Stimulated activated naive CD4-positive, alpha-beta T cell treated with Interleukin-2 at 50 U/mL for 16 hours (primary cell): ENCODE measurements at places on chromosomes 4 and X.

DNA sequence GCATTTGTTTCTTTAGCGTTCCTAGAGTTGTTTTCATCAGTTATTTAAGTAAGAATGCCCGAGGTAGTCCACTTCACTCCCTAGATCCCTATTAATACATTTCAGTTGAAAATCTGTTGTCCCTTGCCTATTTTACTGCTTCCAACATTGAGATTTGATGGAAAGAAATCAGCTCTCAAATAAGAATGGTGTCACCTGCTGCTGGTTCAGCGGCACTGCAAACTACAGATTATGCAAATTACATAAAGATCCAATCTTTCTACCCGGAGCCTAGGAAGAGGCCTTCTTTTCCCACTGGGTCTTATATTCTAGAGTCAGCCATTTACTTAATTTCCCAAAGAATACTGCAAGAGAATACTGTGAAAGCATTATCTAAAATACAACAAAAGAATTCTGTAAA, 597.6 kb upstream of the MAGEB2 start:
- no peak for DNase-seq

GRCh38 chr4:103887191-103887590, 167.4 kb upstream of the TACR3 start:
- DNase-seq: no peak

GRCh38 chr4:169017971-169018370, 7.9 kb upstream of the CBR4 start:
- no peak for DNase-seq

DNA sequence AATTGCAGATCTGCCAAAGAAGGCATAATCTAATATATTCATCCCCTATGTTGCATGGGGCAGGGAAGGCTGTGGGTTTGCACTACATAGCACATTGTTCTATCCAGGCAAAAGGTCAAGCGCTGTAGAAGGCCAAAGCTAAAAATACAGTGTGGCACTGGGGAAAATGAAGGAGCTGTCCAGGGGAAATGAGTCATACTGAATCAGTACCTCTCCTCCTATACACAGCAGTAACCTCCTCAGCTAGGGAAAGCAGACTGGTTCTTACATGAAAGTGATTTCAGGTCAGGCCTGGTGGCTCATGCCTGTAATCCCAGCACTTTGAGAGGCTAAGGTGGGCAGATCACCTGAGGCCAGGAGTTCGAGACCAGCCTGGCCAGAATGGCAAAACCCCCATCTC, 31.0 kb upstream of the SLC25A4 start:
- DNase-seq: no peak

- no peak for DNase-seq
Observed at GRCh38 chrX:153735274-153735673, 10.6 kb downstream of the ABCD1 start.

GRCh38 chr4:3498901-3499510, 33.2 kb downstream of the LRPAP1 start:
- DNase-seq: no peak

GRCh38 chr4:36835246-36835645, 409.3 kb upstream of the NWD2 start:
- no peak for DNase-seq

- DNase-seq: no peak
Observed at GRCh38 chrX:139920316-139920715, 12.5 kb downstream of the ATP11C start.

DNA sequence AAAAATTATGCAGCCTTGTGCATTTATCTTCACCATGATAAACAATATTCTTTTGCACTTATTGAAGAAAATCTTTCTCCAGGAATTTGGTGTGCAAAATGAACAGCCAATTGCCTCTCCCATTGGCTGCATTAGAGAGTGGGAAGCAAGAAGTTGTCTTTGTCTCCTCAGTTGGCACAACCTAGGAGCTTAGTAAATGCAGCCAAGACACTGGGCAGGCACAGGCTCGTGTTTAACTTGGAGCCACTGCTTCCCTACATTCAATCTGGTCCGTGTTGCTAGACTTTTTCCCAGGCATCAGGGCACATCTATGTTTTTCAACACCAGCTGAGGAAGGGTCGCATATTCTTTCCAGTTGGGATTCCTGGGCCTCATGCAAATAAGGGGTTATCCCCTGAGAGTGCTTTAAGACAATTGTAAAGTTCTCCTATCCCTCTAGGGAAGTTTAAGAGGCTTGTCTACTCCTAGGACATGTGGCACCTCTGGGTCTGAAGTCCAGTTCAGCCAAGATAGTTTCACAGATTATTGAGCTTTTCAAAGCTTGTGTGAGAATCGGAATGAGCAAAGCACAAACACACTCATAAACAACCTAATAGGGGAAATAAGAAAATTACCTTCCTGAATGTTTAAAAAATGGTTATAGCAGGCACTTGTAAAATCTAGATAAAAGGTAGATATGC, 31.8 kb upstream of the SRD5A3 start:
- DNase-seq: no peak

GRCh38 chr4:151659601-151660364, 101.0 kb downstream of the GATB start:
- no peak for DNase-seq

GRCh38 chr4:80407246-80407645, 71.7 kb downstream of the CFAP299 start:
- no peak for DNase-seq

DNA sequence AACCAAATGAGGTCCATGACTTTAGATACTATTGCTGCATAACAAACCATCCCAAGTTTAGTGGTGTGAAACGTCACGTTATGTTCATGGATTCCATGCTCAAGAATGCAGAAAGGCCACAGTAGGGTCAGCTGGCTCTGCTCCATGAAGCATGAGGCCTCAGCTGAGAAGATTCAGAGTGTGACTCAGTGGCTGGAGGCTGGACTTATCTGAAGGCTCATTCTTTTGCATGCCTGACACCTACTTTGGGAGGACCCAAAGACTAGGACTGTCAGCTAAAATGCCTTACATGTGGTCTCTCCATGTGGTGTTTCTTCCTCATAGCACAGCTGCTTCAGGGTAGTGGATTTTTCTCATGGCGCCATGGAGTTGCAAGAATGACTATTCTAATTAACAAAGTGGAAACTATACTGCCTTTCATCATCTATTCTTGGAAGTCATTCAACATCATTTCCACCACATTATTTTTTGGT, 11.5 kb upstream of the CCDC149 start:
- no peak for DNase-seq

- DNase-seq: no peak
Observed at GRCh38 chr4:120765260-120765680, 157.3 kb downstream of the PRDM5 start.

DNA sequence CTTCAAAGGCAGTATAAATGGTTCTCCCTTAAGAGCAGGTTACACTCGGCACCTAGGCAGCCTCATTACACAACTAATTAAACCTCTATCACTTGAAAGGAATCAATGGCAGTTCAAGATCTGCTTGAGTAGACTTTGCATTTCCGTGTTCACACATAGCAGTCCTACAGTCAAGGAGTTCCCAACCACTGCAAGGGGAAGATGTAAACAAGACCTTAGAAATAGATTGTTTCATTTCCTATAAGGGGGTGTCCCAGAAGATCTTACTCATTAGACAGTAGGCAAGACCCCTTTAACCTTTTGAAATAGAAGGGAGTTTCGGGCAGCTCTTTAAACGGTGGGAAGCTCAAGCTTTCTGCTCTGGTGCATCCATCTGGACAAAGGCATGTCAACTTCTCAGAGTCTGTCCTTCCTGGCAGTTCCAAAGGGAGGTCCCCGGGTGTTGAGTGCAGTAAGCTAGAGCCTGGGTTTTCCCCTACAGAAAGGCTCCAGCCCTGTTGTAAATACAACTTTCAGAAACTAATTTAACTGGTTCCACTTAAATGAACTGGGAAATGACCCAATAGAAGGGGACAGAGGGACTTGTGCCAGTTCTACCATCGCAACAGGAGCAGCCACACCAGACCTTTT, 150.8 kb downstream of the RBMX2 start:
- no peak for DNase-seq

DNA sequence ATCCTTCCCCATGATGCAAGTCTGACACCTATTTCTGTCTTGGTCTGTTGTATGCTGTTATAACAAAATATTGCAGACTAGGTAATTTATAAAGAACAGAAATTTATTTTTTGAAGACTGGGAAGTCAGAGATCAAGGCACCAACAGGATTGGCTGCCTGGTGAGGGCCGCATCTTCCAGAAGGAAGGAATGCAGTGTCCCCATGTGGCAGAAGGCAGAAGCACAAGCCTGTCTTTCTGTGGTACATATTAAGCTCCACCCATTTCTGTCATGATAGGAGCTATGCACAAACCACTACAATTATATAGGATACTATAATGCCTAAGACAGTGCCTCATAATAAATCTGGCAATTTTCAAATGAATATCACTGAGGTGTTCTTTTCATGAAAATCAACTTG, 502.3 kb upstream of the DIAPH2 start:
- DNase-seq: no peak

- DNase-seq: no peak
Observed at GRCh38 chrX:20063716-20064351, 52.9 kb downstream of the MAP7D2 start.

- no peak for DNase-seq
Observed at GRCh38 chrX:39843318-39843717, 254.4 kb downstream of the BCOR start.

GRCh38 chr4:6201580-6202091, 1.3 kb upstream of the JAKMIP1 start:
- DNase-seq: no peak

DNA sequence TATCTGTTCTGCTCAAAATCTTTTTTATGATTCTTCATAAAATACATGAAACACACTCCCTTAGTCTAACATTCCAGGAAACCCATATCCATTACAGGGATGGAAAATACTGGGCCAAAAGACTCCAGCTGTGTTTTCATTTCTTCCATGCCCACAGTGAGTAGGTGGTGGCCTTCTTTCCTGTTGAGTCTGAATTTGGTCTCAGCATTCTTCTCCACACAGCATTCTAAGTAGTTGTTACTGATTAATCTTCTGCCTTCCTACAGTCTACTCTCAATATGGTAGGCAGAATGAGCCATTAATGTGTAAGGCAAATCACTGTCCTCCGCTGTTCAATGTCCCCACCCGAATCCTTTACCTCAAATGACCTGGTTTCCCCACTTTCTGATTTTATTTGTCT, 370.6 kb upstream of the RPS6KA3 start:
- DNase-seq: no peak
